ENCODE measurements at places on chromosomes 11 and 22. TPM values are rescaled to one million over a fixed set of nuclear protein-coding genes. Genes with fewer than 3 reads are reported as not detected.

ZNF74 gene
- total RNA-seq = 10.4 TPM

GGTLC3 gene
- total RNA-seq = not detected

ALKBH3 gene
- 36.5 TPM for total RNA-seq

SHANK3 gene
- total RNA-seq = 0.57 TPM

KIRREL3 gene
- 1.5 TPM for total RNA-seq

SMIM35 gene
- not detected for total RNA-seq

MUC15 gene
- not detected for total RNA-seq

APOA5 gene
- not detected for total RNA-seq

CDON gene
- total RNA-seq = 16.9 TPM

OR8A1 gene
- not detected for total RNA-seq

ANGPTL5 gene
- total RNA-seq = under 0.01 TPM

FAM111A gene
- 32.3 TPM for total RNA-seq

TNKS1BP1 gene
- 99.4 TPM for total RNA-seq

MS4A6A gene
- total RNA-seq = not detected

PGR gene
- under 0.01 TPM for total RNA-seq

HIRA gene
- 21.3 TPM for total RNA-seq

GAL3ST1 gene
- 0.18 TPM for total RNA-seq

Measured in smooth muscle cell of bladder (primary cell).